T1000 (cell line): ENCODE measurements at places on chromosomes 2 and 18.

- no peak for DNase-seq
Measured at GRCh38 chr18:59612381-59612780, 84.8 kb downstream of the CCBE1 start.

DNA sequence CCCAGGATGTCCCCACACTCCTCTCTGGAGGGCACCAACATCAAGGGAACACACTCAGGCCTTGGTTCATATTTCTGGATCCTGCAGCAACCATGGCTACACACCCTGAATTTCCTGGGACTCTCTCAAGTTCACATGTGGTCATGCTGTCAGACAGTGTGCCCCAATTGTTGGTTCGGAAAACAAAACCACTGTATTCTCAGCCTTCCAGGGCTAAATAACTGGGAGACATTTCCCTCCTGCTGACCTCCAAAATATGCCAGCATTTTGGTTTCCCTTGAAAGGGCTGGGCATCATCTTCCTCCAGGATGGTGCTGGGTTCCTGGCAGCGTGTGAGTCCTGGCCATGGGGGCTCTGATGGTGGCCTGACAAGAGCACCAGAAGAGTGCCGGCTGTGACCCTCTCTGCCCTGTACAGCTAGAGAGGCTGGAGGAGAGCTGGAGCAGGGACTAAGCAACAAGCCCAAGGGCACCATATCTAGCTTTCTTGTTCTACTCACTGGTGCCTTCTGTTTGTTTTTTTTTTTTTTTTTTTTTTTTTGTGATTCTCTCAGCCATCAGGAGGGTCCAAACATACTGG lies 37.5 kb upstream of the WIPF1 start:
- no peak for DNase-seq

- no peak for DNase-seq
Measured at GRCh38 chr2:147386284-147386683, 458.5 kb upstream of the ACVR2A start.

DNA sequence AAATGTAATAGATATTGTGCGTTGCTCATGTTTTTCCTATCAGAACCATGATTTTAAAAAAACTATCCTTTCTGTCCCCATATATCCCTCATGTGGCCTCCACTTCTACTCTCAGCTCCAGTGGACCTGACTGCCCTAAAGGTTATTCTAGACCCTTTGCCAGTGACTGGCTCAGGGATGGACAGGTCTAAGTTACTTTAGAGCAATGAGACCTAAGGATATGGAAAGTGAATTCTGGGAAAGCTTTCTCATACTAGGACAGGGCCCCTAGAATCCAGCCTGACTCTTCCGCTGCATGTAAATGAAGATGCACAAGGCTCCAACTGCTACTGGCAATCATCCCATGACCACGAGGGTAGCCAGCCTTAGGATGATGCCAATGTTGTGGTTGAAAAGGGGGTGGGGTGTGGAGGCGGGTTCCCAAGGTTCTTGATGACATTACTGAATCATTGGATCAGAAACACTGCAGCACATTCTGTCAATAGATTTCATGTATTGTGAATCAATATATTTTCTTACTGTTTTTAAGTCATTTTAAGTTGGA lies 21.3 kb downstream of the C2orf69 start:
- no peak for DNase-seq
